NCI-H526 (cell line): ENCODE measurements at places on chromosomes 16 and 17.
A peak's percentile ranks its signal among the peaks of the same experiment; 100 is the strongest.

DNA sequence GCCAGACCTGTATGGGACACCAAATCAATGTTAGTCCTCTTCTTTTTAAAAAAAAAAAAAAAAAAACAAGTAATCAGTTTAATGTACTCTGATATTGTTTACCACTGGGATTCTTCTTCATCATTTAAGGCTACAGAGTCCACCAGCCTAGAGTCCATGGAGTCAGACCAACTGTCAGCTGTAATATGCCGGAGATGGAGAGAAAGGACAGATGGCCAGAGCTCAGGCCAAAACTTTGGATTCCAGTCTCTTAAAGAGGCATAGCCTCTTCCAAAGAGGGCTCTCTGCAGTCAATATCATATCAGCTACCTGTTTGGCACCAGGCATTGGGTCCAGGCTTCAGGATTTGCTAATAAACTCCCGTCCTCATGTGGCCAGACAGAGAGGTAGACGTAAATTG, 469.6 kb upstream of the HSBP1 start:
- DNase-seq: no peak

DNA sequence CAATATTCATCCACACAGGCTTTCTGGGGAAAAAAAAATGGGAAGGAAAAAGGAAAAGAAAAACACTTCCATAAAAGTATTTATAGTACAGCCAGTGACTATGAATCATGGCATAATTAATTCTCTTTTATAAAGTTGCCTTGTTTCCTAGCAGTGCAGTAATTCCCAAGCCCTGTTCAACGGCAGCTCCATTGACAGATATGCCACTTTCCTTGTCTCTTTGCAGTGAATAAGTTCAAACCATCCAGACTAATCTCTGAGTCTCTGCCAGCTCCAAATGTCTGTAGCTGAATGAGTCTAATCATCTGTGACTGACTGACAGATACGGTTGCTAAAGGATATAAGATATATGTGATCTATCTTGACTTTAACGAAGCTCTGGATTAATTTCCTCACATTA, 52.9 kb upstream of the KCNJ16 start:
- no peak for DNase-seq

DNA sequence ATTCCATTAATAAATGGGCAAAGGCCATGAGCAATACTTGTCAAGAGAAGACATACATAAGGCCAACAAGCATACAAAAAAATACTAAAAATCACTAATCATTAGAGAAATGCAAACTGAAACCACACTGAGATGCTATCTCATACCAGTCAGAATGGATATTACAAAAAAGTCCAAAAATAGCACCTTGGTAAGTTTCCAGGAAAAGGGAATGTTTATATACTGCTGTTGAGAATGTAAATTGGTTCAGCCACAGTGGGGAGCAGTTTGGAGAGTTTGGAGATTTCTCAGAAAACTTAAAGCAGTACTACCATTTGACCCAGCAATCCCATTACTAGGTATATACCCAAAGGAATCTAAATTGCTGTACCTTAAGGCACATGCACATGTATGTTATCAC, 467.7 kb downstream of the CDH11 start:
- DNase-seq: no peak

DNA sequence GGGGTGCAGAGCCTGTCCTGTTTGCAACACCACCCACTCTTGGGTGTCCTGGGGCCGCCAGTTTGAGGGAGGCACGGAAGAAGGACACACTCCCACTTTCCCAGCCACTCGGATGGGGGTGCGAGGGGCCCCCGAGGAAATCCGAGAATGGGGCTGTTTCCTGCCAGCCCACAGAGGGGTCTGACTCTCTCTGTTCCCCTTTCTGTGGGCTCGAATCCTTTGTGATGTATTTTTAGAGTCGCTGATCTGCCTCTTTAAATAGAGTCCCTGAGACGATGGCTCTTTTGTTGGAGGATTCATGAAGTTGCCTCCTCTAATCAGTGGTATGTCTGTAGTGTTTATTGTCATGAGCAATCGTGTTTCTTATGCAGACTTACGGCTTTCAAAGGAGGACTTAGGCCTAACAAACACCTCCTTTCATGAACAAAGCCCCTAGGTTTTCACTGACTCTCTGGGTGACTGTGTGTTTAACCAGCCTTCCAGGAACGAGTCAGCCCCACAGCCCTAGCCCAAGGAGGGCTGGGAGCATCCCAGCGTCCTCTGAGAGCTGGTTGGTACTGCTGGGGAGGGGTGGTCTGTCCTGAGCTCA, 29.1 kb downstream of the CIBAR2 start:
- DNase-seq: no peak

- DNase-seq: no peak
Observed at GRCh38 chr17:57982452-57983170, 5.4 kb downstream of the VEZF1 start.

- DNase-seq: no peak
Observed at GRCh38 chr17:72332367-72332766, 211.5 kb downstream of the SOX9 start.

DNA sequence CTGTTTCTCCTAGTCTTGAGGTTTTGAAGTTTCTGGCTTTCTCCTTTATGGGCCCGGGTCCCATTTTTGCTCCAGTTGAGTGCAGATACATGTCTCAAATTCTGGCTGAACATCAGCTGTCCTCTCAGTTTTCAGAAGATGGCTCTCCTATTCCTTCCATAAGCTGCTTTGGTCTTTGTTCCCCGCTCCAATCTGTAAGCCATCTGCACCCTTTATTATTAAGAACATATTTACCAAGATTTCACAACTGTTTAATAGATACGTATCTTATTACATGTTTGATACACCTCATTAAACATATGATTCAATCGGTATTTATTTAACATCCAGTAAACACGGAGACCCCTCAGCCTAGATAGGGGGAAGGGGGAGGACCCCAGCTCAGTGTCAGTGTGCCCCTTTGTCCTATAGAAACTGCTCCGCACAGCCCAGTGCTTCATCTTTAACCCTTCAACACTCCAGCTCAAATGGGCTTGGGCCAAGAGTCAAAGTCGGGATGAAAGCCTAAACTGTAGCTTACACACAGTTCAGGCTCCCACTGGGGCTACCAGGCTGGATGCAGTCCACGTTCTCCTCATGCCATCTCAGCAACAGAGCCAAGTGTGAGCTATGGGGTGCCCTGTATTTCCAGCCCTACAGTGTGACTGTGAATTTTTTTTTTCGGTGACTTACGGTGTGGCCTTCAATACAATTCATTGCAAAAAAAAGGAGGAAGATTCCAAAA, 166.0 kb upstream of the ZFHX3 start:
- DNase-seq: no peak

DNA sequence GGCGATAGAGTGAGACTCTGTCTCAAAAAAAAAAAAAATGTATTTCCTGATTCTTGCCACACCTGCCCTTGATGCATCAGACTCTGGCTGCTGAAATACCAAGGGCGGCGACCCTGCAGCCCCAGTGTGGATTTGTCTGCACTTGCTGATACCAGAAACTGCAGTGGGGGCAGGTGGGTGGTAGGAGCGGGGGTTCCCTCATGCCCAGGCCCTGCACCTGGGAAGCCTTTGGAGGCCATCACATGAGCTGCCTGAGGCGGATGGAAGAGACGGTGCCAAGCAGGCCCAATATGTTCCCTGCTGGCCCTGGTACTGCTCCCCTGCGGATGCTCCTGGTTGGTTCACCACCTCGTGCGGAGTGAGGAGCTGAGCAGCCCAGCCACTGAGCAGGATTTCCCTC, 50.6 kb downstream of the MARF1 start:
- no peak for DNase-seq

DNA sequence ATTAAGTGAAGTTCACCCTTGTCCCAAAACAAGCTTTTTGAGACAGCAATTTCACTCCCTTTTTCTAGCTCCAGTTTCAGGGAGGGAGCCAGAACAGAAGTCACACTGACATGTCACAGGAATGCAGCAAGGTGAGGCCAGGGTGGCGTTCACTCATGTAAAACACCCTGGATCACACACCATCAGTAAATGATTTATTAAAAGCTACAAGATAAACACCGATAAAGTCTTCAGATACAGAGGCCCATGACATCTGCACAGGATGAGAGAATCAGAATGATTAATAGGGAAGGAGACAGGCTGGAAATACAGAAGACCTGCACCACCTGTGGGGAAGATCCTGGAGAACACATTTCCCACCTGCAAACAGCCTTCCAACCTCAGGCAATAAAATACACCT, 77.5 kb upstream of the DYNLRB2 start:
- no peak for DNase-seq

DNA sequence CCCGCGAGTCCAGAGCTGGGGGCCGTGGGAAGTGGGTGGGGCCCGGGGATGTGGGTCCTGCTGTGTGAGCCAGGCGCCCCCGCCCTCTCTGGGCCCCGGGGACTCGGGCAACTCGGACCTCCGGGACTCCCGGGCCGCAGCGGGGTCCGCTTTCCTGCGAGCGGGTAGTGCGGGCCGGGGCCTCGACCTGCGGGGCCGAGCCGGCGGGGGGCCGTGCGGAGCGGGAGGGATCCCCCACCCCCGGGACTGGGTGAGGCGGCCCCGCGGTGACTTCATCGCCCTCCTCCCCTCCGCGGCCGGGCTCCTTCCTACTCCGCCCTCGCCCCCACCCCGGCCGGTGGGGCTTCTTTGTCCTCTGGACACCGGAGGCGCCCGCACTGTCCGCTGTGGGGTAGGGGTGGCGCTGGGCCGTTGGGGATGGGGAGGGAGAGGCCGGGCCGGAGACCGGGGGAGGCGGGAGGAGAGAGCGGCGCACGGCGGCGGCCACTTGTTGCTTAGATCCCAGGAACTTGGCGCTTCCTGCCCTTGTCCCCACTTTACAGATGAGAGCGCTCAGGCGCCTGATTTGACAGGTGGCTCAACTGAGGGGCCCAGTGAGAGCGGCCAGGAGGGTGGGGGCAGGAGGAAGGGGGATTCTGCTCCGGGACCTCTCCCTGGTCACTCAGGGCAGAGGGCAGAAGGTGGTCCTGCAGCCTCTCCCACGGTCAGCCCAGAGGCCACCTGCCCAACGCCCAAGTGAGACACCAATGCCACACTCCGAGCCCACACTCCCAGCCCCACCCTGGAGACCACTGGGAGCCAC, 874 bp downstream of the CMTM3 start:
- no peak for DNase-seq

GRCh38 chr16:912322-912683, 58.5 kb downstream of the LMF1 start:
- no peak for DNase-seq

DNA sequence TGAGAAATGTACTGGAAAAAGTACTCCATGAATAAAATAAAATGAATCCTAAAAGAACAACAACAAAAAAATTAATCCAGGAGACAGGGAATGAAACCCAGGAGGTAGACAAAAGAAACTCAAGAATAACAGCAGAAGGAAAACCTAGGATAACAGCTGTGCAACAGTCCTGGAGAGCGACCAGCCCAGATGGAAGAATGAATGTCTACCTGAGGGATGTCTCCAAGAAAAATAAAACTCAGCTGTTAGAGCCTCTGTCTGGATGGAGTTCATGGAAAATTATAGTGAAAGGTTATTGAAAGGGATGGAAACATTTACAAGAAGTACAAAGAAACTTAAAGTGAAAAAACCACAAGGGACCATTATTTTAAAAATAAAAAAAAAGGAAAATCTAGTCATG, 135.8 kb upstream of the CA10 start:
- DNase-seq: no peak

DNA sequence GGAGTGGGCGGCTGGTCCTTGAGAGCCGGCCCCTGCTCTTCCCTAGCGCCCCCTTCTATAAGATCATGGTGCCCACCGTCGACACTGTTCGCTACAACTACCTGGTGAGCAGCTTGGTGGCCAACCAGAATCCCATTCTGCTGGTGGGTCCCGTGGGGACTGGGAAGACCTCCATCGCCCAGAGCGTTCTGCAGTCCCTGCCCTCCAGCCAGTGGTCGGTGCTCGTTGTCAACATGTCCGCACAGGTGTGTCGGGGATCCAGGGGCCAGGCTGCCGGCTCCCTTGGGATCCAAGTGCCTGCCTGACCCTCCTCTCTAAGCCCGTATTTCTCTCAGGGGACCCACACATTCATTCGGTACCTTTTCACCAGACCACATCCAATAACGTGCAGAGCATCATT, 41.4 kb upstream of the KDM6B start:
- no peak for DNase-seq

DNA sequence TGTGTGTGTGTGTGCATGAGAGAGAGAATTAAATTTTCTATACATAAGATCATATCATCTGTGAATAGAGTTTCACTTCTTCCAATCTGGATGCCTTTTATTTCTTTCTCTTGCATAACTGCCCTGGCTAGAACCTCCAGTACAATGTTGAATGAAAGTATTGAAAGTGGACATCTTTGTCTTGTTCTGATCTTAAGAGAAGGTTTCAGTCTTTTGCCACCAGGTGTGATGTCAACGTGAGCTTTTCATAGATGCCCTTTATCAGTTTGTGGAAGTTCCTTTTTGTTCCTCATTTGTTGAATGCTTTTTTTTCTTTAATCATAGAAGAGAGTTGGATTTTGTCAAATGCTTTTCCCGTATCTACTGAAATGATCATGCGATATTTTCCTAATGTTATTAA, 63.3 kb downstream of the RNF213 start:
- DNase-seq: no peak

GRCh38 chr17:43983515-43984411, 20.7 kb upstream of the NAGS start:
- peak; percentile 20 for DNase-seq

DNA sequence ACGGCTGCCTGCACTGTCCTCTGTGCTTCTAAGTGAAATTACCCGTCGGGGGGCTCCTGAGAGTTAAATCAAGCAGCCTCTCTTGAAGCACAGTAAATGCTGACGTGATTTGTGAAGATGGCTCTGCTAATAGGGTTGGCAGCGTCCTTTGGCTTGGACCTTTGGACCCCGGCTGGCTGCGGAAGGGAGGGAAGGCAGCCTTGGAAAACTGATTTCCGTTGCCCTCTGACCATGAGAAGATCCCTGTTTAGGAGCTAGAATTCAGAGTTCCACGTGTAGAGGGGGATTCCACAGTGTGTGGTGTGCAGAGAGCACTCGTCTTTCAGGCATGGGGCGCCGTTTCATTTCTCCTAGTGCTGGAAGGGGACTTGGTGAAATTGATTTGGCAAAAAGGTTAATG, 640.8 kb downstream of the WWOX start:
- no peak for DNase-seq

DNA sequence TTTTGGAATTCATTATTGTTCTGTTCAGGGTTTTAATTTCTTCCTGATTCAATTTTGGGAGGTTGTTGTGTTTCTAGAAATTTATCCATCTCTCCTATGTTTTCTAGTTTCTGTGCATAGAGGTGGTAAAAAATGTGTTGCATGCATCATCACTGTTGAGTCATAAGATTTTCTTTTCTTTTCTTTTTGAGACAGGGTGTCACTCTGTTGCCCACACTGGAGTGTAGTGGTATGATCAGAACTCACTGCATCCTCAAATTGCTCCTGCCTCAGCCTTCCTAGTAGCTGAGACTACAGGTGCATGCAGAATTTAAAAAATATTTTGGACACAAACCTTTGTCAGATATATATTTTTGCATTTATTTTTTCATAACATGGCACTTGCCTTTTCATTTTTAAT, 184.8 kb downstream of the BCAS3 start:
- no peak for DNase-seq

GRCh38 chr17:1471490-1471889, 15.5 kb upstream of the CRK start:
- DNase-seq: no peak

DNA sequence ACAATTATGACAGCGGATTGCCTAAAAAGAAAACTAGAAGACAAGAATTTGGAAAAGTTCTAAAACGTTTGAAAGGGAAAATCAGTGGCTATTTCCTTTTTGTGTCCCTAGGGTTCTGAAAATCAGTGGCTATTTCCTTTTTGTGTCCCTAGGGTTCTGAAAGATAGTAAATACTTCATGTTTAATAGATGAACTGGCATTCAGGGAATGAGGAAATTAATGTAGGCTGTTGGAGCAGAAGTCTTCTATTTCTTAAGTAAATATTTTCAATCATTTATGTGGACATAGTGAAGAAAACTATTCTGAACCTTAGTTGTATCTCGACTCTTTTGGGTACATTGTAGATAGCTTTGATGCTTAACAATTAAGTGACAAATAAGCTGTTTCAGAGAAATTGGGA, 78.9 kb downstream of the SHISA6 start:
- DNase-seq: no peak
